Immature natural killer cell (primary cell): ENCODE measurements at places on chromosomes 2 and 18.

DNA sequence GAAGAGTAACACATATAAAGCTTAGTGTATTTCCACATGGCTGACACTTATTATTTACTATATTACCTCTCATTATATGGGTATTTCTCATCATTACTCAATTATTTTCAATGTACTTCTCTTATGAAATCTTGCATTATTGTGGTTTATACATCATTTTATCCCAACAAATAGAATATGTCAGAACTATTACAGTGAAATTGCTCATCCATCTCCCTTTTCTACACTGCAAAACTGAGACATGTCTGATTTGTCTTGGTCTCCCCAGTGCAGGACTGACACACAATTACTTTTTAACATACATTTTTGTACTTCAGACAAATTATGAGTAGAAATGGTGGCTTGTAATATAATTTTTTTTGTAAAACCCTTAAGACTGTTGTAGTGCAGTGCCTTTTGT is 600.9 kb downstream of the PLCL1 start:
- H3K36me3 ChIP-seq: no peaks in the 10 kb centered on the region
- H3K4me1 ChIP-seq: no peaks in the 10 kb centered on the region
- peaks cover 2% of the 10 kb centered on the region for H3K27me3 ChIP-seq
- H3K27ac ChIP-seq: no peak overlapping the region

DNA sequence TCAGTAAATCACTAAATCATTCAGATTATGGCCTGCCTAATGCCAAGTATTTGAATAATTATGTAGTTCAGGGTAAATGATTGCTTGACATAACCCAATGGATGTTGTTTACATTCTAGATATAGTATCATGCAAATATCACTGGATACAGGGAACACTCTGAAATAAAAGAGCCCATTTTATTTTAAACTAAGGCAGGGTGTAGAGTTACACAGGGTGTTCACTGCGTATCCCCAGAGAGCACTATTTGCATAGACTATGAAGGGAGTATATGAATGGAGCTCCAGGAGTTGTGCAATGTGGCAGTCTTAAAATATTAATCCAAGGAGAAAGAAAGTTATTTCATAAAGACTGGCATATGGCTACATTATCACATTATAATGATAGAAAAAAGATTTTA is 701.1 kb upstream of the KLHL29 start:
- DNase-seq: no peak
- H3K4me3 ChIP-seq: no peak overlapping the region
- no peaks in the 10 kb centered on the region for H3K4me1 ChIP-seq
- H3K27ac ChIP-seq: no peak overlapping the region
- H3K27me3 ChIP-seq: no peaks in the 10 kb centered on the region

GRCh38 chr2:83665894-83666293 is 793.2 kb downstream of the SUCLG1 start:
- H3K36me3 ChIP-seq: no peaks in the 10 kb centered on the region
- no peak overlapping the region for H3K4me3 ChIP-seq
- H3K27me3 ChIP-seq: no peaks in the 10 kb centered on the region
- no peak for DNase-seq
- no peaks in the 10 kb centered on the region for H3K4me1 ChIP-seq

DNA sequence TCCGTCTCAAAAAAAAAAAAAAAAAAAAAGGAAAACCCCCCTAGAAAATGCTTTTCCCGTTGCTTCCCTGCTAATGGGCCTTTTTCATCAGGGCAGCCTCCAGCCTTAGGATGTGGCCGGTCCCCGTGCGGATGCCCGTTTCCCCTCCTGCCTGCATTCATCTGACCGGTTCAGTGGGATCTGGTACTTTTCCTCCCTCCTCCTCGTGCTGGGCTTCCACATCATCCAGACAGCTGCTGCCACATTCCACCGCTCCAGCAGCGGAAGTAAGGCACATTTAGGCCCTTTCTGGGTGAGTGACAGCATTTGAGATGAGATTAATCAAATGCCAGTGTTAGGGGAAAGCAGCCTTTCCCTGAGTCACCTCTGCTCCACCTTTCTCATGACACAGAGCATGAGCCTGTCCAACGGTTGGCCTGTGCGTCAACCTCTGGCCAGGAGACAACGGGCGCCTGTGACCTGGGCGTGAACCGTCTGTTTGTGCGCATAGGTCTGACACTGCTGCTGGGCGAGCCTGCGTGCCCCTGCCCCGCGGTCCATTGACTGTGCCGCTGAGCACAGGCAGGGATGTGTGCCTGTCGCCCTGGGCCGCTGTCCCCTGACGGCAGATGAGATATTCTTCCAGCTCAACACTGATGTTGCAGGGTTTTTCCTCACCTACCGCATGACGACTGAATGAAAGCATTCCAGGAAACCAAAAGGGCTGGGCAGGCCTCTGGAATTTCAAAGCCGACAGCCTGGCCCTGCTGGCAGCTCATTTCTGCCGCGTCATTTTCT is 174.0 kb downstream of the TGIF1 start:
- H3K36me3 ChIP-seq: no peaks in the 10 kb centered on the region
- no peak overlapping the region for H3K4me3 ChIP-seq
- DNase-seq: no peak
- no peaks in the 10 kb centered on the region for H3K4me1 ChIP-seq

- H3K4me3 ChIP-seq: peak overlapping the region; percentile 25
- peak overlapping the region; percentile 87 for H3K27ac ChIP-seq
- peaks cover 10% of the 10 kb centered on the region for H3K27me3 ChIP-seq
- no peak for DNase-seq
- no peaks in the 10 kb centered on the region for H3K36me3 ChIP-seq
Observed at GRCh38 chr2:239278941-239279365, 121.9 kb downstream of the HDAC4 start.

- no peaks in the 10 kb centered on the region for H3K36me3 ChIP-seq
- H3K4me3 ChIP-seq: peak overlapping the region; percentile 99
- H3K27me3 ChIP-seq: peaks cover 12% of the 10 kb centered on the region
- H3K4me1 ChIP-seq: peaks cover 21% of the 10 kb centered on the region
- H3K27ac ChIP-seq: peak overlapping the region; percentile 92
- DNase-seq: peak; percentile 64
Observed at GRCh38 chr2:65436169-65436823, 3.9 kb upstream of the SPRED2 start.

- no peak overlapping the region for H3K4me3 ChIP-seq
- H3K4me1 ChIP-seq: peaks cover 21% of the 10 kb centered on the region
Observed at GRCh38 chr2:65264821-65265670, 37.4 kb downstream of the ACTR2 start.
